Aorta (tissue), 5 donors: ENCODE measurements at places on chromosomes 5 and 9.

DNA sequence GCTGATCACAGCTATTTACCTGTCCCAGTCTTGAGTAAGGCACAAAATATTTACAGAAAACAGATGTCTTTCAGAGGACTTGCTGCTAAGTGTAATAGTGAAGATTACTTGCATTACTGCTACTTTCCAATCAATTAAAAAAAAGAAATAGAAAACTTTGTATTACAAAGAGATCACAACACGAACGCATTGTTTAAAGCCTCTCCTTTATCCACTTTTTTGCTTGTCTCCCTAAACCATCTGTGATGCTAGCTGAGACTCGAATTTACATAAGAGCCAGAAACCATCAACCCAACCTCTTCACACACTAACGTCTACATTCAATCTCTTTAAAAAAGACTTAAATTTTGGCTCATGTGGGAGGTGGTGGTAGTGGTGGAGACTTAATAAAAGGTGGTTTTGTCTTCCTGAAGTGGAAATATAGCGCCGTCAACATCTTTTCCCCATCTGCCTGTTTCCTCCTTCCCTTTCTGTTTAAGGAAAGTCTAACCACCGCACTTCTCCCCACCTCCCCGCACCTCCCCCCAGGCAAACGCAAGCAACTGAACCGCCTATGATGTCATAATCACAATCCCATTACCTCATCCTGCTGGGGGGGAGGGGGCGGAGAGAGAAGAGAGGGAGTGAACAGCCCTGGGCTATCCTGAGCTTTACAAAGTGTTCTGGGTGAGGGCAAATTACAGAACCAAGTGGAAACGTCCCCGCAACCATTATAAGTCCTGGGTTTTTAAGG is 948 bp upstream of the FAM53C start:
- peak; percentile 92 for DNase-seq

DNA sequence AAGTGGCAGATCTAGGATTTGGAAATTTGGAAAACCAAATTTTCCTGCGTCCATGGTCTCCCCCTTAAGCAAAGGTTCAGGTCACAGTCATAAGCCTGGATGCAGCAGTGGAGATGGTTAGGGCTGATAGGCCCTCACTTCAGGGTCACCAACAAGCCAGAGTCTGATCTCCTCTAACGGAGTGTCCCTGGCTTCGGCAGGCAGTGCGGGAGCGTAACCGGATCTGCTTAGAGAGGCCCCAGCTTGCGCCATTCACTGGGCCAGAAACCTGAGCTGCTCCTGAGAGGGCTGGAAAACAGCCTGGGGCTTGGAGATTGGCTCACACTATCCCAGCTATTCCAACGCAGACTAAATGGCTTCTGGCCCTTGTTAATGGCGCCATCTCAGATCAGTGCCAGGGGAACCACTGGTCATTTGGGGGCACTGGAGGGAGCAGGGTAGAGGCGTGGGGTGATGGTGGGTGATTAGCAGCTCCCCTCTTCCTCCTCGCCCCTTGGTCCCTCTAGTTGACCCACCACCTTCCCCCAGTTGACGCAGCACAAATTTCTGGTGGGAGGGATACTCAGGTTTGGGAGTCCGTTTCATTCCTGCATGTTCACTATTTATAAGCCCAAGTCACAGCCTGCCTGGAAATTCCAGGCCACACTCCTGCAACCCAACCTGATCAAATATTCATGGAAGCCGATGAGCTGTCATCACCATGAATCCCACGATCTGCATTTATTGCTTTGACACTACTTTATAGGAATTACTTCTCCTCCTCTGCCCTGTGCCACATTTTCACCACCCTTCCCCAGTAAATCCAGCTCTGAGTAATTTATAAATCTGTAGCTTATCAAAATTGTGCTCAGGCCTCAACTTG is 134.6 kb upstream of the CPEB4 start:
- DNase-seq: no peak

GRCh38 chr9:107405511-107405910 is 84.1 kb downstream of the KLF4 start:
- DNase-seq: no peak

DNA sequence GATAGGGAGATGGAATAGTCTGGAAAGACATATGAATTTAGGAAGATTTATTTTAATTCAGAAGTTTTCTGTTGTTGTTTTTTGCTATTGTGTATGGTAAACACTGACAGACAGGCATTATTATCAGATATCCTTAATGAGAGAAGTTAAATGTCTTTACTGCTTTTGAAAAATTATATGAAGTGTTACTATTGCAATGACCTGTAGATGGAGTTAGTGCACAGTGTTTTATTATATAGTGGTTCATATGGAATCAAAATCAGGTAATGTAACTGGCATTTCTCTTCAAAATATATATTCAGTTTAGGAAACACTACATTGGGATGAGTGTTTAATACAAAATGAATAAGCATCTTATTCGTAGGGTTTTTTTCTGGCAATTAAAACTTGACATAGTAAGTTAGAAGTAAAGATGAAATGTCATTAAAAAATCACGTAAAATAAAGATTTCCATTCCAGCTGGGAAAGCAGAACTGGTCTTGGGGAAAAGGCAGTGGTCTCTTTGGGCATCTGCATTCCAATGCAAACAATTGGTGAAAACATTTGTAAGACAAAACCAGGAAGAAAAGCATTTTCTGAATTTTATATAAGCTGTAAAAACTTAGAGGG is 3.9 kb downstream of the GABRA1 start:
- DNase-seq: no peak

DNA sequence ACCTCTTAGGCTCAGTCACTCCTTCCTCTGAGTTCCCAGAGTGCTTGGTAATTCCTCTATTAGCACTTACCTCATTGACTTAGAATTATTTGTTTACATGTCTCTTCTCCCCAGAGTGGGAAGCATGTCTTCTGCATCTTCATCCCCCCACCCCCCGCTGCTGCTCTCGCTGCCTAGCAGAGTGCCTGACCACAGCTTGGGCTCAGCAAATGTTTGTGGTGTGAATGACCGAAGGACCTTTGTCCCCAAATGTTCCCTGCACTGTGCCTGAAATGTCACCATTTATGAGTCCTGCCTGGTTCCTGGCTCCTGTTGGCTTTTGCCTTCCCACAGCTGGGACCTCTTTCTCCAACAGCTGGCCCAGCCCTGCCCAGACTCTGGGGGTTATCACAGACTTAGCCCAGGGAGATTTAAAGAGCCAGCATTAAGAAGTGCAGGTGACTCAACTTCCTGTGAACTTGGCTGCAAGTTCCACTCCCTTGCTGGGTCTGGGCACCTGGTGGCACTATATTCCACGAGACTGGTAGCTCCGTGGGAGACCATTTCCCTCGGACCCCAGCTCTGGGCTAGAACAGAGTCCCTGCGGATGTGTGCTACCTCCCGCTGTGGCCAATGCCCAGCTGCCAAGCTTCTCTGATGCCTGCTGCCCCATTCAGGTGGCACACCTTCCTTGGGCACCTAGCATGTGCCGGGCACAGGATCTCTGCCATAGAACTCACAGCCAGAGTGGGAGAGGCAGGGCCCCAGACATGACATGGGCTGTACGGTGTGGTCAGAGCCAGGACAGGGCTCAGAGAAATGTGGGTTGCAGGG is 1.8 kb upstream of the HMCN2 start:
- DNase-seq: peak; percentile 52

GRCh38 chr9:113563826-113564497 is 100.4 kb downstream of the RGS3 start:
- peak; percentile 33 for DNase-seq

DNA sequence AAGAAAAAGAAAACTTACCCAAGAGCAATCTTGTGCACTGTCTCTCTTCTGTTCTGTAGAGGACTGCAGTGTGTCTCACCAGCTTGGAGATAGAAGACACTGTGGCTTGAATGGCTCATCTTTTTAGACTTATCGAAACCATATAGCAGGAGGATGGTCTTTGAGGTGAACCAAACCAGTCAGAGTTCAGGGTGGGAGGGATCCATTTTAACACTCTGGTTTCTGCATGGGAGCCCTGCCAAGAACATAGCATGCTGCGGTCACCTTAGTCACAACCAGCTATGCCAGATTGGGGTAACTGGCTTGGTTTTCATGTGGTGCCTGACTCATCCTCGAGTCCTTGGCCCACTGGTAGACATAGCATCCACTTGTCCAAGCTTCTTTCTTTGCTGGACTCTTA is 135.1 kb downstream of the PAPPA start:
- DNase-seq: no peak

- no peak for DNase-seq
These were observed 133.5 kb downstream of the FAM114A2 start for GRCh38 chr5:153905219-153905618.

GRCh38 chr9:93813221-93814076 is 141.7 kb downstream of the BARX1 start:
- DNase-seq: peak; percentile 33

GRCh38 chr5:10376544-10376943 is 23.0 kb downstream of the MARCHF6 start:
- DNase-seq: no peak

- no peak for DNase-seq
These were observed 30.4 kb upstream of the NDFIP1 start for GRCh38 chr5:142078221-142078620.

GRCh38 chr5:139132515-139132914 is 65.7 kb downstream of the SIL1 start:
- DNase-seq: peak; percentile 79

DNA sequence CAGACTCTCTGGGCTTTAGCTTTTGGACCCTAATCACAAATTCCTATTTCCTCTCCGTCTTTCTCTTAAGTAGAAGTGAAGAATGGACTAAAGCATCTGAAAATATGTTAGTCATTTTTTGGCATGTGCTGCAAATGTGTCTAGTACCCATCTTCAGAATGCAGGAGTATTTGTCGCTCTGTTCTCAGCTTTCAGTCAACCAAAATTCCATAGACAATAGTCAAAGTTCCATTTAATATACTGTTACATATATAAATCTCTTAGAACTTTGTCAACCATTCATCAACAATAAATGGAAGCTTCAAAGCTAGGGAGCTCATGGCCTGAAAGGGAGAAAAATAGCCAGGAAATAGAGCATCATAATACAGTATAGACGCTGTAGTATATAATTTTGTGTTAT is 509.4 kb downstream of the BNC2 start:
- DNase-seq: no peak

GRCh38 chr9:16031486-16031885 is 478.6 kb downstream of the CCDC171 start:
- no peak for DNase-seq

- DNase-seq: no peak
These were observed 13.4 kb upstream of the FBN2 start for GRCh38 chr5:128551476-128551875.

GRCh38 chr9:126806336-126806735 is 1.5 kb downstream of the ZBTB43 start:
- no peak for DNase-seq

GRCh38 chr5:107968998-107969397 is 298.3 kb upstream of the EFNA5 start:
- DNase-seq: no peak

- no peak for DNase-seq
These were observed 49.7 kb downstream of the OLFM1 start for GRCh38 chr9:135136991-135137832.

- no peak for DNase-seq
These were observed 56.7 kb upstream of the PCA3 start for GRCh38 chr9:76707510-76707909.

GRCh38 chr5:80799041-80799440 is 144.3 kb upstream of the DHFR start:
- DNase-seq: no peak

DNA sequence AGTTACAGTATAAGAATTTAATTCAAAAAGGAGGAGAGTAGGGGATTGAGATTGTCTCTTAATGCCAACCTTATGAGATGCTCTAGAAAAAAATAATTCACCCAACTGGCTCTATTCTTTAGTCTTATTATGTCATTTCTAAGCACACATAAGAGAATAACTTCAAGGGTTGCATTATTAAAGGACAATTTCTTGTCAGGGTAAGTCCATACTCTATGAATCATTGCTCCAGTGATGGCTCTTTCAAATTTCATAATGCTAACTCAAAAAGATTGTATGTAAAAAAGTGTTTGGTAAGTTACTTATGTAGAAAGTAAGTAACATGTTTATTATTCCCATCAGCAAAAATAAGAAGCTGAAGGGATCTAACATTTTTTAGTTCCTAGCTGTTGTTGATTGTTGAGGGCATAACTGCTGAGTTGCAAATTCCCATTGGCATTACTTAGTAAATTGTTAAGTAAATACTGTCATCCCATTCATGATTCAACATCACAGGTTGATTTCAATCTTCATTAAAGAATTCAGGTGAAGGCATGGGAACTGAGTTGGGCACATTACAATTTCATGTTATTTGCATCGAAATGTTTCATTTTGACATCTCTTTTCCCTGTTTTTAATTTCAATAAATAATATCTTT is 28.6 kb downstream of the ALDH1A1 start:
- no peak for DNase-seq

GRCh38 chr5:137575847-137576246 is 76.7 kb upstream of the SPOCK1 start:
- no peak for DNase-seq

DNA sequence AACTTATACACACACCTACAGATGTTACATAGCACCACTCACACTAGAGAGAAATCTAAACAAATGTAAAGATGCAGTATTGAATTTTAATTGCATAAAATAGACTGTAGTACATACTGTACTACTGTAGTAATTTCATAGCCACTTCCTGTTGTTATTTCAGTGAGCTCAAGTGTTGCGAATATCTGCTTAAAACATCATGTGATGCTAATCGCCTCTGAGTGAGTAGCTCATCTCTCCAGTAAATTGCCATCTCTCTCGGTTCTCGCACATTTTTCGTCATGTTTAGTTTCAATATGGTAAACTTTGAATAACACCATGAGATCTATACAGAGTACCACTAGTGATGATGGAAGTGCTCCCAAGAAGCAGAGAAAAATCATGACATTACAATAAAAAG is 22.0 kb upstream of the ARHGEF28 start:
- DNase-seq: no peak

DNA sequence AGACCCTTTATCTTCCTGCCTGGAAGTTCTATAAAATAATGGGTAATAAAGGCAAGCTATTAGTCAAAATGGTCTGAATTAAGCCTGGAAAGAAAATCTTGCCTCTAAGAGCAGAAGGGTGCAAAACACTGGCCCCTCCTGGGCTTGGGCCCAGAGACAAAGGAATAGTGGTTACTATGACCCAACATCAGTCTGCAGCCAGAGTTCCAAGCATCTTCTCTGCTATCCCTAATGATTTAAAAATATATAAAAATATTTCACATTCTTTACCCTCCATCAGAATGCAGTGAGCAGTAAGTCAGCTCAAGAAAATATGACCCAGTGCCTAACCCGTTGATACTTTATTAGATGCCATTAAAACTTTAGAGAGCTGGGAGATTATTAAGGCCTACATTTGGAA is 14.7 kb downstream of the TNFAIP8 start:
- no peak for DNase-seq

DNA sequence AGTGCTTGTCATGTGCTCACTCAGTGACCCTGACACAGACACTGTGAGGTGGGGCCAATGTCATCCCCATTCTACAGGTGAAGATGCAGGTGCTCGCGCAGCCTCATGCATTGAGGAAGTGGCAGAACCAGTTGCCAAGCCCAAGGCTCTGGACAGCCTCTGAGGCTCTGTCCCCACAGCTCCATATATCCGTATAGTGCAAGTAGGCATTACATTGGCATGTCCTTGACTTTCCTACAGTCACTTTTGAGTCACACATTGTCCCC is 58.8 kb upstream of the ANGPTL2 start:
- DNase-seq: peak; percentile 34
